AML-193 (cell line): ENCODE measurements at places on chromosomes 2 and 18.

DNA sequence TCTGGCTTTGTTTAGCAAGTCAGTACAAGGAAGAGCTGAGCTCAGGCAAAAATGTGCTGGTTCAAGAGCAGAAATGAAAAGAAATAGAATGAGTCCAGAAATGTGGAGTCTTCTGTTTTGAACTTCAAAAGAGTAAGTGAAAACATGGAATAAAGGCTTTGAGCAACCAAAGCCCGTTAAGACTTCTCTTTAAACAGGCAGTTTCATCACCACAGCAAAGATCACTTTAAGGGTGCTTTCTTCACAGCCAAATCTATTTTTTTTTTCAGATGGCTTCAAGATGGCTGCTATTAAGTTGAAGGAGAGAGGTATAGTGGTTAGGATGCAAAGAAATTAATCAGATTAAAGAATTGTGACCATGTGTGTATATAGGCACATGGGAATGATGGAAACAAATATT lies 2.0 kb upstream of the CHRNA1 start:
- no peak for DNase-seq

DNA sequence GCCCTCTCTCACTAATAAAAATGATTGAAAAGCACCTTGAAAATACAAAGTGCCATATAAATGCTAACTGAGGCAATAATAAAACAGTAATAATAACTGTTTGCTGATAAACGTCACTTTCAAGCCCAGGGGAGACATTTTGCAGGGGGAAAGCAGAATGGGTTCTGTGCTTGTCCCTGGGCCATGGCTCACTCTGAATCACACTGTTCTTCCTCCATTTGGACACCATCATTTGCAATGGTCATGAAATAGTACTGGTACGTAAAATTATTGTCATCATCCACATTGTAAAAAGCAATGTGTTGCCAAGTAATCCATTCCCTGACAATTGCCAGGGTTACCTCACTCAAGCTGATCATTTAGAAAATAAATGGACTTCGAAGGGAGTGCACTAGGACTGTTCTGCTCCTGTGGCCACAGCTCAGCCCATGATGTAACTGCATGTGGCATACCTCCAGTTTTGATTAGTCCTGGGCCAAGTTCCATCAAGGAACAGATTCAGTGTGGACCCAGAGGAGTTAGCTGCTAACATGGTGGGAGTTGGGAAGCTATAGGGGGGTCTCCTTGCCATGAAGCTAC lies 508.8 kb upstream of the CELF4 start:
- DNase-seq: no peak

DNA sequence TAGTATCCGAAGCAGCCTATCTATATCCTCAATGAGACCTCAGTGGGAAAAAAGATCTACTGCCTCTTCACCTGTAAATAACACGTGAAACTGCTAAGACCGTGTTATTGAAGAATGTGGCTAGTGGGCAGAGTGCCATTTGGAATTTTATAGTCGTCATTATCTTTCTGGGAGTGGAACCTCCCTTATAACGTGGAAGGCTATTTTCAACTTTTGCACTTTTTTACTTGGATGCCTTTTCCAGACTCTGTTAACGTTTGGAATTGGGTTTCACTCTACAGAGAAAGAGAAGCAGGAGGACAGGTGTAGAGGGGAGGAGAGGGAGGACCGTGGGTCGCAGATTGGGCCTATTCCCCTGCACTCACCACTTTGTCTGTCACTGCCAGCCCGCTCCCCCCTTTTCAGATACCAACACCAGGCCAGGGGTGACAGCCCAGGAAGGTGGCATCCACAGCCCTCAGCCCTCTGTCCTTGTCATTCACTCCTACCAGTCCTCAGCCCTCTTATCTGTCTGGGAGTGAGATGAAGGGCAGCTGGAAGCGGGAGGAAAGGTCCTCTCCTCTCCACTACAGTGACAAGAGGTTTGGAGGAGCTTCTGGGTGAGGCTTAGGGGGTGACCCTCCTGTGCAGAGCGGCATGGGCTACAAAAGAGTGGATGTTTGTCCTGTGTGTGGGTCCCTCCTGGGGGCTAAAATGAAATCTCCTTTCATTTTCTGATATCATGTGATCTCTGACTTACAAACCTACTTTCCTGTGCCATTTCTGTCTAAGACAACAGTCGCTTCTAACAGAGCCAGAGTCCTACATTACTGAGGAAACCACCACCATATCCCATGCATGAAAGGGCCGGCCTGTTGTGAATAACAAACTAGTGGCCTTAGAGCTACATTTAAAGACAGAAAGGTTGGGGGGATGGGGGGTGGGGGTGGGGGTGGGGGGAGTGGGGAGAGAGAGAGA lies 23.9 kb upstream of the CEP68 start:
- DNase-seq: no peak

- peak; percentile 5 for DNase-seq
Measured at GRCh38 chr18:61502472-61502871, 169.2 kb downstream of the CDH20 start.

DNA sequence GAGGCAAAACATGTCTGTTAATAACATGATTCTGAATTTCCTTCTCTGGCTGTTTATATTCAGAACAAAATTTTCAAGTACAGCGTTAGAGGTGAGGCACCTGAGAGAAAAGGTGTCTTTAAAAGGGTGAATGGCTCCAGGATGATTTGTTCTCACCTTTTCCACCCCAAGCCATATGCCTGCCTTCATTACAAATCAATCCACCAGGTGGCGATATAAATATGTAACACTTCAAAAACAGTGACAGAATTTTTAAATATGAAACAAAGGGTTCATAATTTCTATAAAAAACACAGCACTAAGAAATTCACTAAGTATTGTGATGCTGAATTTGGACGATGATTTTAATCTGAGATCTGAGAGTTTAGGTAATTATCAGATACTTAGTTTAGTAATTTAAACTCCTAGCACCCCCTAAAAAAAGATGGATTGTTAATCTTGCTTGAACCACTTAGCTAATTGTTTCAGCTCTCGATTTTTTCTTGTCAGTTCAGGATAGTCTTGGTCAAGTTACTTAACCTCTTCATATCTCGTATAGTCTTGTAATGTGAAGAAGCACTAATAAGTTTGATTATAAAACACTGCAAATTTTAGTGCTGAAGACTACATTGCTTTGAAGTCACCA lies 528.8 kb downstream of the CPS1 start:
- DNase-seq: peak; percentile 49

DNA sequence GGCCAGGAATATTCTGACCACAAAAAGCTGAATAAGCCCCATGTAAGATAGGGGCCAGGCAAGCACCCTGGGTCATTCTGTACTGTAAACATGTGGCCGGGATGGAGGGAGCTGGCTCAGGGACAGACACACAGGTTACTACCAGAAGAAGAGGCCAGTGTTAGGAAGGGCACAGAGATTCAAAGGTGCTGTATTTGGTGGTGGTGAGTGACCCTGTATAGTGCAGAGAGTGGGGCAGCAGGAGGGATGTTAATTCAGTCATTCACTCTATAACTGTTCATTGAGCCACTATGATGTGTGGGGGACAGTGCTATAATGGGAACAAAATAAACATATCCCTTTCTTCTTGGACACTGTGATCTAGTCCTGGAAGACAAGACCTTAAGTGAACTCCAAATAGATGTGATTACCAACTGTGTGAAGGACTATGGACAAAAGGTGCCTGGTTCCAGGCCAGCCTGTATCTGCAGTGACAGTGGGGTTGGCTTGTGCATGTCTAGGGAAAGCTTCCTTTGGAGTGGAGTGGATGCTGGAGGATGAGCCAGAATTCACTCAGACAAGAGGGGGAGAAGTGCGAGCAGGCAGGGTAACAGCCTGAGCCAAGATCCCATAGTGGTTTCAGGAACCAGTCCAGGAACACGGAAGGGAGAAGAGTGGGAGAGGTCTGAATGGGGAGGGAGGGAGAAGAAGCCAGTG lies 8.3 kb downstream of the MOCOS start:
- no peak for DNase-seq

DNA sequence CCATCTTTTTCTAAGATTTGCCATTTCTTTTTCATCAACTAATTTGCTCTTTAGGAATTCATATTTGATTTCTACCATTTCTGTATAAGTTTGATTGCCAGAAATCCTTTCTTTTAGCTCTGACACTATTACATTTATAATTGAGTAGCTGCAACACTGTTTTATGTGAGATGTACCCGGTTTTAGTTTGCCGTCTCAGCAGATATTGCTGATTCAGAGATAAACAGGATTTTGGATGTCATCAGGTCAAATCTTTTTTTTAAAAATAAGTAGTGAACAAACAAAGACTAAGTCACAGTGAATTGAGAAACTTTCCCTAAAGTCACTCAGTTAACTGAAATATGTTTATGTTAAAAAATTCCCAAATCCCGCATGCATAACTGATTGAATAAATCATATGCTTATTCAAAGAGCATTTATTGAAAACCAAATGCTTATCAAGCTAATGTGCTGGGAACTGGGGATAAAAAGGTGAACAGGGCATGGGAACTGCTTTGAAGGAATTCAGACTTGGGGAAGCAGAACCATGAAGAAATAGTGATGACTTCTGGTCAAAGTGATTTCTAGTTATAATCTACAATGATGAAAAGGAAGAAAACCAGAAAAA lies 19.5 kb upstream of the CCDC102B start:
- DNase-seq: no peak

DNA sequence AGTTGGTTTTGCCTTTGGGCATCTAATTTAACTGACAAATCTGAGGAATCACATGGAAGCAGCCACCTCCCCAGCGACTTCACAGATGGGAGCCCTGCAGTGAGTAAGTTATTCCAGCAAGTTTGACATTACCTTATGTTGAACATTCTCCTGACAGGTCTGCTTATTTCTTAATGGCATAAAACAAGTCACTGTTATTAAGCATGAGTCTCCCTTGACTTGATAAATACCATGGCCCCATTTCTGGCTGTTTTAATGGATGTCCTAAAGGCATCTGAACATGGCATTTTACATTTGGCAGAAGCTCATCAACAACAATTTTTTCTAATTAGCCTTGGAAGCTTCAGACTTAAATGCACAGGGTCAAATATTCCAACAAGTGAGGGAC lies 92.6 kb upstream of the CREB1 start:
- DNase-seq: no peak

DNA sequence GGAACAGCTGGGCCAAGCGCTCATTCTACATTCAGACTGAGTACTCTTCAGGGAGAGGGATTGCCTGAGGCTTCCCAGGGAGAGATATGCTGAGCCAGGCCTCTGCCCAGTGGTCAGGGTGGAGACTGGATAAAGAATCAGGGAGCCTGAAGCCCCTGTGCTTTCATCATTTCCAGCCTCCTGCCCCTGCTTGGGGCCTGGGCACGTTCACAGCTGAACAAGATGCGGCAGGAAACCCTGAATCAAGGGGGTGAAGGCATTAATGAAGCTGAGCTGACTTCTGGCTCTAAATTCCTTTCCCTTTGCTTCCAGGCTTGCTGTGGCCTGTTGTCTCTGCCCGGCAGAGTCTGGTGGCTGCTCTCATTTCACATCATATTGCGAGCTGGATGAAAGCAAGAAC lies 35.0 kb downstream of the RPL37A start:
- DNase-seq: no peak

DNA sequence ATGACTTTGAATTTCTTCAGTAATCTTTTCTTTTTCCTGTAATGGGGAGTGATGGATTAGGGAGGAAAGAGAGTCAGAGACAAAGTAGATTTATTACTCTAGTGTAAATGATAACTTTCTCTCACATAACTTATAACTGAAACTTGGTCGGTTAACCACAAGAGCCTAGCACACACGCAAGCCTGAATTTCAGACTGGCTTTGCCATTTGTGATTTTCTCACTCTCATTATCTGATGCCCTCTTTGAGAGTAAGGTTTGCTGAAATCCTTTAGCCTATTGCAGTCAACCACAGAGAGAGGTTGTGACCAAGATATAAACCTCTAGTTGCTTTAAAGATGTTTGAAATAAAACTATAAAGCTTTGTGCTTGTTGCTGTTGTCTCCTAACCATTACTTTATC lies 117.9 kb upstream of the NETO1 start:
- DNase-seq: no peak

GRCh38 chr18:26386441-26386840 lies 160.2 kb downstream of the TAF4B start:
- no peak for DNase-seq

GRCh38 chr2:176892676-176893226 lies 319.8 kb upstream of the HNRNPA3 start:
- no peak for DNase-seq

- DNase-seq: peak; percentile 1
Measured at GRCh38 chr18:48500517-48500916, 38.3 kb upstream of the CTIF start.

- no peak for DNase-seq
Measured at GRCh38 chr18:22021701-22022100, 147.7 kb upstream of the GATA6 start.

DNA sequence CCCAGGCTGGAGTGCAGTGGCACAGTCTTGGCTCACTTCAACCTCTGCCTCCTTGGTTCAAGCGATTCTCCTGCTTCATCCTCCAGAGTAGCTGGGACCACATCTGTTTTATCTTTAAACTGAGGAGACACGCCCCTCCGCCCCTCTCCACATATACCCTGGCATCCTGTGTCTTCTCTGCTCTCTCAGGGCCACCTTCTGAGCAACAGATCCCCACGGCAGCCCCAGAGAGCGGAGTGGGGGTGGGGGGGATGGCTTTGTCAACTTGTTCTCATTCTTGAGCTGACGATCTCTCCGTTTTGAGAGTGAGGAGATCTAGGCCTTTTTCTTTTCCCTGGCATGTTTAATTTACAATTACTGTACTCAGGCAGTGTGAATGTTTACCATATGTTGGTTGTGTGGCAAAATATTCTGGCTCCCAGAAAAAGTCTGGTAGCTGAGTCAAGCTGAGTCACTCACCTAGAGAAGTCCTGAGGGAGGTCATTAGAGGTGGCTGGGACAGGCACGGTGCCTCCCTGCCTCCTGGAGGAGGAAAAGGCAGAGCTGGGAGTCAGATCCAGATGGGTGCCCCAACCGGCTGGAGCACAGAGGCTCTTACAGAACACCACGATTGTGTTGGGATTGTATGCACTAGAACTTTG lies 19.5 kb upstream of the ID2 start:
- no peak for DNase-seq

DNA sequence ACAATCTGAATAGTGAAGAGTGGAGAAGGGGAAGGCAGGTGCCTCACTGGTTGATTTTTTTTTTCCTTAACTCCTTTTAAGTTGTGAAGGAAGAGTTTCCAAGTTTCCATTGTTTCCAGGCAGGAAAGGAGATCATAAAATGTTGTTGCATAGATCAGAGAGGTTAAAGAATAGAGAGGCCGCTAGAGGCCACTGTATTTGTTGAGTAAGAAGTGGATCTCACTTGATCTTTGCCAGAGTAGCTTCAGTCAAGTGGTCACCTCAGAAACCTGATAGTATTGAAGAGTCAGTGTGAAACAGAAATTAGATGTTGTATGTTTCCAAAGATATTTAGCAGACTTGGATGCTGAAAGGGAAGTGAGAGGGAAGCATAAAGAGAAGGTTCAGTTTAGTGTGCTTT lies 17.6 kb downstream of the CTNNA2 start:
- DNase-seq: no peak

- no peak for DNase-seq
Measured at GRCh38 chr2:1781291-1782080, 37.2 kb upstream of the PXDN start.

- no peak for DNase-seq
Measured at GRCh38 chr2:207683879-207684627, 27.4 kb upstream of the CCNYL1 start.

- DNase-seq: peak; percentile 10
Measured at GRCh38 chr2:12990523-12990922, 273.8 kb downstream of the TRIB2 start.

- no peak for DNase-seq
Measured at GRCh38 chr18:31241900-31242409, 76.0 kb upstream of the DSG1 start.

- peak; percentile 20 for DNase-seq
Measured at GRCh38 chr2:209425471-209426071, 1.7 kb downstream of the MAP2 start.
